ENCODE measurements at places on chromosomes 5 and 9. TPM values are rescaled to one million over a fixed set of nuclear protein-coding genes. Genes with fewer than 3 reads are reported as not detected.

SLC34A3 gene
- not detected for polyA plus RNA-seq

UNC5A gene
- not detected for polyA plus RNA-seq

LEAP2 gene
- 0.70 TPM for polyA plus RNA-seq

DRD1 gene
- not detected for polyA plus RNA-seq

RNF183 gene
- polyA plus RNA-seq: not detected

CCDC152 gene
- 3.0 TPM for polyA plus RNA-seq

CCIN gene
- polyA plus RNA-seq: 0.41 TPM

FAM169A gene
- polyA plus RNA-seq: 4.7 TPM

CARD6 gene
- polyA plus RNA-seq: 3.2 TPM

PAIP2 gene
- 417 TPM for polyA plus RNA-seq

HTR4 gene
- polyA plus RNA-seq: not detected

SV2C gene
- not detected for polyA plus RNA-seq

NR4A3 gene
- polyA plus RNA-seq: not detected

OR13C4 gene
- polyA plus RNA-seq: not detected

PFN3 gene
- not detected for polyA plus RNA-seq

SLC4A9 gene
- not detected for polyA plus RNA-seq

SPTAN1 gene
- polyA plus RNA-seq: 156 TPM

SNCAIP gene
- not detected for polyA plus RNA-seq

SHOC1 gene
- not detected for polyA plus RNA-seq

FAM78A gene
- polyA plus RNA-seq: 24.8 TPM

POLK gene
- polyA plus RNA-seq: 16.7 TPM

HRH2 gene
- 5.0 TPM for polyA plus RNA-seq

STK32A gene
- polyA plus RNA-seq: not detected

SLCO6A1 gene
- not detected for polyA plus RNA-seq

EDIL3 gene
- polyA plus RNA-seq: not detected

CAMK2A gene
- not detected for polyA plus RNA-seq

LURAP1L gene
- polyA plus RNA-seq: not detected

OR1J2 gene
- not detected for polyA plus RNA-seq

NUTM2F gene
- not detected for polyA plus RNA-seq

IL3 gene
- not detected for polyA plus RNA-seq

IFNA2 gene
- polyA plus RNA-seq: not detected

CENPP gene
- 1.2 TPM for polyA plus RNA-seq

PCDHGB4 gene
- not detected for polyA plus RNA-seq

ENTPD2 gene
- polyA plus RNA-seq: not detected

BTNL8 gene
- not detected for polyA plus RNA-seq

PRRT1B gene
- polyA plus RNA-seq: not detected

SPINK7 gene
- not detected for polyA plus RNA-seq

LAMC3 gene
- polyA plus RNA-seq: 0.09 TPM

ATG12 gene
- polyA plus RNA-seq: 99.8 TPM

ARID3C gene
- not detected for polyA plus RNA-seq

EFCAB9 gene
- polyA plus RNA-seq: not detected

FCN2 gene
- polyA plus RNA-seq: not detected

FOXD4L5 gene
- polyA plus RNA-seq: not detected

KCNV2 gene
- polyA plus RNA-seq: not detected

FGF1 gene
- not detected for polyA plus RNA-seq

LCN2 gene
- not detected for polyA plus RNA-seq

SUB1 gene
- polyA plus RNA-seq: 383 TPM

RECK gene
- 23.7 TPM for polyA plus RNA-seq

SPINK13 gene
- polyA plus RNA-seq: not detected

QRFP gene
- not detected for polyA plus RNA-seq

FKTN gene
- polyA plus RNA-seq: 1.2 TPM

CCNO gene
- not detected for polyA plus RNA-seq

WNT8A gene
- not detected for polyA plus RNA-seq

CLIC3 gene
- 0.77 TPM for polyA plus RNA-seq

SOHLH1 gene
- polyA plus RNA-seq: not detected

KCNMB1 gene
- polyA plus RNA-seq: not detected

Measured in naive thymus-derived CD4-positive, alpha-beta T cell (primary cell).